ENCODE measurements at places on chromosomes 1 and 21.

DNA sequence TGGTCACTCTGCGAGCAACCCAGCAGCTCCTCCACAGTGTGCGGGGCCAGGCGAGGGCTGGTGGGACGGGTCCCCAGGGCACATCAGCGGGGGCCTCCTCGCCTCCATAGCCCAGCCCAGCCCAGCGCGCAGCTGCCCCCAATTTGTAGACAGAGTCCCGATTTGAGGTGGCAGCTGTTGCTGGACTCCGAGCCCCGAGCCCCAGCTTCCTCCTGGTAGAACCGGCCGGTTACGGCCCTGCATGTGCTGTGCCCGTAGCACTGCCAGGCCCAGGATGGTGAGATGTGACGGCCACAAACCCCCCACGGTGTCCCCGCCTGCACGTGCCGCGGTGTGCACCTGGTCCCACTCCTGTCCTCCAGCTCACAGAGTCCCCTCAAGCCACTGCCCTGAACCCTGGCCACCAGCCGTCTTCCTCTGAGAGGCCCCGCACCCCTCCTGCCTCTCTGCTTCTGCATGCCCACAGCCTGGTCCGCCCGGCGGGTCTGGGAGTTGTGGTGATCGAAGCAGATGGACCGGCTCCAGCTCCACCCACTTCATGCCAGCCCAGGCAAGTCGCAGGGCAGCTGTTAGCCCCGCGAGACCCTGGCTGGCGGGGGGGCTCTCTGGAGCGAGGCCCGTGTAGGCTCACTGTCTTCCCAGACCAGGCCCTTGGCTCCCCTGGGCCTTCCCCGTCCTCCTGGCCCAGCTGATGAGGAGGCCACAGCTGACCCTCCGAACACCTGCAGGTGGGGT is 55.5 kb downstream of the MORN1 start:
- DNase-seq = no peak

DNA sequence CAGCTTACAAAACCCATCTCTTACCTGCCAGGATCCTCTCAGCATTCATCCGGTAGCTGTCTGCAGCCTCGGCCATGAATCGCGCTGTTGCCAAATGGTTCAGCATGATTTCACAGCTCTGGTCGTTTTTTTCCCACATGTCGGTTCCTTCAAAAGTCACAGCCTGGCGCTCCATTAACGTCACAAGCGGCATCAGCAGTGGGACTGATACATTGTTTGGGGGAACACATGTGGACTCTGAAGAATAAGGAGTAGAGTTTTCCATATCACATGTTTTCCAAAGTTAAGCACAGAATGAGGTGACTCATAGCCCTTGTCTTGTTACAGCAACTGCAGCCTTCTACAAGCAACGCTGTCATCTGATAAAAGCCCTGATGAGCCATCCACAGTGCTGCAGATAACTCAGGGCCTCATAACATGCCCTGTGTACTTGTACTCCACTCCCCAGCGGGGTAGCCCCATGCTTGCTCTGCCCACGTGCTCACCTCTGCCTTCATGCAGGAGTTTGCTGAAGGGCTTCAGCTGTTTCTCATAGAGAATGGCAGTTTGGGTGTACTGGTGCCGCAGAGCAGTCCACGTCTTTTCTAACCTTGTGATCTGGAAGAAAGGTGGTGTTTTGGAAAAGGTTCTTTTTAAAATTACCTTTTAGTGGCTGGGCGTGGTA is 114.2 kb downstream of the BCAR3 start:
- no peak for DNase-seq

DNA sequence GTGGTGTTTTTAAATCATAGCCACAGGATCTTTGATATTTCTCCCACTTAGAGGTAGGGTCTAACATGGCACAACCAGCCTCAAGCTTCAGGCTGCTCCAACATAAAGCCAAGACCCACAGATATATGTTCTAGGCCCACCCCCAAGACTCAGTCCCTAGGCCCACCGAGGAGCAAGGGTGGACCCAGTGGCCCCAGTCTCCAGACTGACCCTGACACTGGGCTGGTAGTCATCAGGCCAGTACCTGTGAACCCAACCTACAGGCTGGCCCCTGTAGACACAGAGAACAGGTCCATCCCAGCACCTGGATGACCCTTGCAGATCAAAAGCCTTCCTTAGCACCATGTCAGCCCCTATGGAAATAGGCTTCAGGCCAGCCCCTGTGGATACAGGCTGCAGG is 60.5 kb downstream of the NEGR1 start:
- no peak for DNase-seq

GRCh38 chr21:41110161-41110560 is 57.8 kb upstream of the BACE2 start:
- no peak for DNase-seq

DNA sequence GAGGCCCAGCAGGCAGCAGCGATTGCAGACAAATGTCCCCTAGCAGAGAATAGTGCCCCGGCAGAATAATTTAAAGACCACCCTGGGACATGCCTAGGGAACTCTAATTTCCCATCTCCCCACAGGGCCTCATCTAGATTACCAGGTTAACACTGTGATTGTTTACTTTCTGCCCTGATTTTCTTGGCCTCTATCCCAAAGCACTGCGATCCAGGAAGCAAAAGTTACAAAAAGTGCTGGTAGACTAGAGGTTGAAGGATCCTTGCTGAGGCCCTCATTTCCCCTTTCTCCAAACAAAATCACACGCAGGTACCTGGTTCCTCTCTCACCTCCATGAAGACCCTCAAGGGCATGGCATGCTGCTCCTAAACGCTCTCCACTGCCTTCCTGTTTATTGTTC is 229.7 kb downstream of the C1orf94 start:
- no peak for DNase-seq

GRCh38 chr1:109254621-109255096 is 5.3 kb downstream of the CELSR2 start:
- no peak for DNase-seq

DNA sequence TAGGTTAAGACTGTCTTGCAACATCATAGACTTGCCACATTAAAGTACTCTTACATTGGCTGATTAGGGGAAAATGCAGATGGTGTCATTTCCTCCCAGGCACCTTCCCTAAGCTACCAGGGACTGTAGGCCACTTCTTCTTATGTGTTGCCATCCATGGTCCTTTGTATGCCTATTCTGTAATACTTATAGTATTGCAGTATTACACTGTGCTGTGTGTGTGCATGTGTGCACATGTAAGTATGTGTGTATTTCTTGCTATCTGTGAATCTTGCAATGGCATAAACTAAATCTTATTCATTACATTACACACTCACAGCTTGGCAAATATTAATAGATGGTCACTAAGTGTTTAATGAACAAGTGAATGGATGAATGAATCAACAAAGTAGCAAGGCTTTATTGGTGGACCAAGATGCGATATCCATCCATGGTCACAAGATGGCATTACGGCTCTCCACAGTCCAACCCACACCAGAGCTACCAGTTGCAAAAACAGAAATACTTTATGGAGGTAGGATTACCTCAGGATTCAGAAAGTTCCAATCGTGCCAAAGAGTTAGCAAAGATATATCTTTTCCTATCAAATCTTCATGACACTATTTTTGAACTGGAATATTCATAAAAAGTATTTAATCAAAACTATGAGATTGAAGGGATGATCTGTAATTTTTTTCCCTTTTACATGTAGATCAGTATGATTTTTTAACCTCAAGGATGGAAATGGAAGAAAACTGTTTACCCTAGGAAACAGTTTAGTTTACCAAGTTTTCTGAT is 160.2 kb downstream of the DENND1B start:
- no peak for DNase-seq

- DNase-seq = no peak
Measured at GRCh38 chr1:84541679-84542078, 32.6 kb downstream of the CTBS start.

GRCh38 chr1:222896630-222897526 is 82.0 kb downstream of the DISP1 start:
- no peak for DNase-seq

- DNase-seq = no peak
Measured at GRCh38 chr1:61910035-61910434, 167.8 kb downstream of the PATJ start.

DNA sequence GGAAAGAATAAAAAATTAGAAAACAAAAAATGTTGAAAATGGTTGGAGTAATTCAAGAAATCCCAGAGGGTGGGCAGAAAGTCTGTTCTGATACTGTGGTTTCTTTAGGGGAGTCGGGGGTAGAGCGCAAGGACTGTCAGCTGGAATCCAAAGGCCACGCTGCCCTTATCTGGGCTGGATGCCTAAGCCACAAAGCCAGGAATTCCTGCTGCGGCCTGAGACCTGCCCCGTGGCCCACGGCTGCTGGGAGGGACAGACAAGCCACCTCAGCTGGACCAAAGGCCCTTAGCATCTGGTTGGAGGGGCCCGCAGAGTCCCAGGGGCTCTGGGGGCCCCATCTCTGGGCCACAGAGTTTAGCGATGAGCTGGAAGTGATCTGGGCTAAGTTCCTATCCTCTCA is 60.2 kb downstream of the DMRTB1 start:
- no peak for DNase-seq

- DNase-seq = no peak
Measured at GRCh38 chr1:67687198-67687545, 2.2 kb downstream of the GADD45A start.

DNA sequence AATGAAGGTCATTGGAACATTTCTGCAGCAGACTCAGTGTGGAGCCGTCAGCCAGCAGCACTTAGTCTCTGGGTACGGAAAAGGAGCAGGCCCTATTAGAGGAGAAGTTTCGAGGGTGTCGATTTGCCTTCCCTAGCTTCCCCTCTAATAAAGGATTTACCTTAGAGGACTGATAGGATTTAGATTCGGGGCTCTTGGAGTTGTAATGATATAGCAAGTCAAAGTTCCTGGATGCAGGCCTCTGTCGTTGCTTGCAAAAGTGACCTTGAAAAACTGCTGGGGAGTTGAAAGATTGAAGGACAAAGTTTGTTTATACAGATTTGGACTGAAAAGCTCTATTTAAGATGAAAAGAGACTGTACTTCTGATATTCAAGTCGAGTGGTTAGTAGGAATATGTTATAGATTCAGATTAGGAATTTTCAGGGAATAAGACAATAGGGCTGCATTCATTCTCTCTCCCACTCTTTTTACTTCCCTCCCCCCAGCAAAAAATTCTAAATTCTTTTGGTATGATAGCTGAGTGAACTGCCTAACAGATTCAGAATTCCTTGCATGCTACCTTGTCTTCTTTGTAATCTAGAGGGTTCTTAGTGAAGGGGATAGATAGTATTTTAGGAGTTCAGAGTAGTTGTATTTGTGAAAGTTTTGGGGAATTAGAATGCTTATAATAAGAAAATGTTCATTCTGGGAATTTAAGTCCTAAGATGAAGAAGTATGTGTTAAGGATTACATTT is 19.2 kb downstream of the NFYC start:
- no peak for DNase-seq

DNA sequence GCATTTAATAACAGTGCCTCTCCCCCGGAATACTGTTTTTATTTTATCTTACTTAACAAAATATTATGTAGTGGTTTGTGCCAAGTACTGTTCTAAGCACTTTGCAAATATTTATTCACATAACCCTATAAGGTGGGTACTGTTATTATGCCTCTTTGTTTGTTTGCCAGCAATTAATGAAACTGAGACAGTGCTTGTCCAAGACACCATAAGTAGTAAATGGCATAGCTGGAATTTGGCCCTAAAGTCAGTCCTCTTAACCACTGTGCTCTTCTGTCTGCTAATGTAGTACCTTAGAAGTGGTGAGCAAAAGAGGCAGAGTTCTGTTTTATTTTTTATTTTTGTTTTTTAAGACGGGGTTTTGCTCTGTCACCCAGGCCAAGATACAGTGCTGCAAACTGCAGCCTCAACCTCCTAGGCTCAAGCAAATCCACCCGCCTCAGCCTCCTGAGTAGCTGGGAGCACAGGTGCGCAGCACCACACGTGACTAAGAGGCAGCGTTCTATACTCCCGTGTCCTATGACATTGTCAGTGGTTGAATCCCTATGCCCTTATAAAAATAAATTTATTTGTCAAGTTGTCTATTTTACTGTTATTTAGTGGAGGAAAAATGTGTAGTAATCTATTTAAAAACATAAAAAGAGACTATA is 165.8 kb downstream of the CLEC20A start:
- no peak for DNase-seq

DNA sequence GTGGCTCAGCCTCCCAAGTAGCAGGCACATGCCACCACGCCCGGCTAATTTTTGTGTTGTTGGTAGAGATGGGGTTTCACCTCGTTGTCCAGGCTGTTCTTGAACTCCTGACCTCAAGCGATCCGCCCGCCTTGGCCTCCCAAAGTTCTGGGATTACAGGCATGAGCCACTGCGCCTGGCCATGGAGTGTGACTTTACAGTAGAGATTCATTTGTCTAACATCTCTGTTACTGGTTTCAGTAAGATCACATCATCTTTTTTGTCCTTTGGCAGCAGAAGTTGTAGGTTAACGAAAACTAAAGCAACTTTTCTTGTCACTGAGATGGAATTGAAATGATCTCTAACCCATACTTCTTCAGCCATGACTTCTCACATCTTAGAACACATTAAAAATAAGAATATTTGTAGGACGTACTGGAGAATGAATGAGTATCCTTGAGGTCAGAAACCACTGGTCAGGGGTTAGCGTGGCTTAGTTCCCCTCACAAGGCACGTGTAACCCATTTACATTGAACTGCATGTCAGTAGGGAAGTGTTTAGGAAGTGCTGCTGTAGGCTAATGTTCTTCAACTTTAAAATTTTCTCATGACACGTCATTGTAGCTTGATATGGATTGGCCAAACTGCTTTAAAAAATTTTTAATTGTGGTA is 75.9 kb downstream of the CAMTA1 start:
- no peak for DNase-seq

GRCh38 chr1:244791061-244791460 is 44.4 kb upstream of the COX20 start:
- DNase-seq = no peak

- no peak for DNase-seq
Measured at GRCh38 chr1:95409276-95409675, 175.3 kb downstream of the RWDD3 start.

DNA sequence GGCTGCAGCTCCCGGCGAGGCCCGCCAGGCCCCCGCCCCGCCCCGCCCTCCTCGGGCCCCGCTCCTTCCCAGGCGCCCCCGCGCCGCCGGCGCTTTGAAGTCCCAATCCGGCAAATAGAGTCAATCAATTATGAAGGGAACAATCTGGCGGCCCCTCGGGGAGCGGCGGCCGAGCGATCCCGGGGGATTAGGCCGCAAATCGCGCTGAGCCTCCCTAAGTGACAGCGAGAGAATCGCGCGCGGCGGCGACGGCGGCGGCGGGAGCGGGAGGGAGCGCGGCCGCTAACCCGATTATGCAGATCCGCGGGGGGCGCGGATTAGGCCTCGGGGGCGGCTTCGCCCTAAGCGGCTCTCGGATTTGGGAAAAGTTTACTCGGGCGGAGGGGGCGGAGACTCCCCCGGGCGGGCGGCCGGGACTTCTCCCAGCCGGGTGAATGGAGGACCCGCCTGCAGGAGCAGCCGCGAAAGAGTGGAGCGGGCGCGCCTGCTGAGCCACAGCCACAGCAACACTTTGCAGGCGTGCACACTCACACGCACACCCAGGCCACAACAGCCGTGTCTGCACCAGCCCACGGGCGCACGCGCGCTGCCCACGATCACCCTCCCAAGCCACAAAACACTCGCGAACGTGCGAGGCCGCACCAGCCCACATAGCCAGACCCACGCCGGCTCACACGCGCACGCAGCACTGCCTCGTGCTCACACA is 23.0 kb upstream of the DMBX1 start:
- no peak for DNase-seq

All from esophagus squamous epithelium (tissue), 5 donors.